ENCODE measurements at places on chromosomes 3 and 15.

DNA sequence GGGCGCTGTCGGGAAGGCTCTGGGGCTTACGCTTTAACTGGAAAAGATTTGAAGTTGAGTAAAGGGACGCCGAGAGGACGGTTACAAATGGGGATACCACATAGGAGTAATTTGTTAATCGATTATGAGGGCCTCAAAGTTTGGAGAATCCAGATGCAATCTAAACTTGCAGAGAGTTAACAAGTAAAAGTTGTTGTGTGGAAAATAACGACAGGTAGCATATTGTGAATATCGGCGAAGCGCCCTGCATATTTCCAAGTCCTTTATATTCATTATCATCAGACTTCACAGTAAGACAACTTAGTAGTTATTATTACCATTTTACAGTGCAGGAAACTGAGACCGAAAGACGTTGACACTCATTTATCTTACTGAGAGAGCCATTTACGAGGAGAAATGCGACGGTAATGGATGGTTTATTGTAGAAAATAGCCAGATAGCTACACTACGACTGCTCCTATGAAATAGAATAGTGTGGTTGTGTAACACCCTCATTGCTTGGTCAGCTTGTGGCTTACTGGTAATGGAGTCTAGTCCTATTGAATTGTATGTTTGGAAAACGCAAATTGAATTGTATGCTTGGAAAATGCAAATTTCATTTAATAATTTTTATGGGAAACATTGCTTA, 700 bp downstream of the MKRN2 start:
- no peak for DNase-seq

GRCh38 chr3:195867631-195868335, 40.6 kb downstream of the TNK2 start:
- no peak for DNase-seq

DNA sequence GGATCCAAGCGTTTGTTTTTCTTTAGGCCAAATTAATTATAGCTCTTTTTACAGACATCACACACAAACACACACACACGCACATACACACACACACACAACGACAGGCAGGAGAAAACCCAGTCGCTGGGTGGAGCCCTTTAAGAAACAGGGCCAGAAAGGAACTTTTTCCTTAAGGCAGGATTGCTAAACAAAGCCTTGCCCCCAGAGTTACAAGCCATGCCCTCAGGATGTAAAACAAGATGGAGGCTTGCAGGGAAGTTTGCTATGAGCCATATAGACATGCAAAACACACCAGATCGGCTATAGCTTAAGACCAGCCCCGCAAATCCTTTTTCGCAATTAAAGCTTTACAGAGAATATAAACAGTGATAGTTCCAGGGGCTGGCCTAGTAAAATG, 16.3 kb upstream of the IQCF2 start:
- DNase-seq: no peak

DNA sequence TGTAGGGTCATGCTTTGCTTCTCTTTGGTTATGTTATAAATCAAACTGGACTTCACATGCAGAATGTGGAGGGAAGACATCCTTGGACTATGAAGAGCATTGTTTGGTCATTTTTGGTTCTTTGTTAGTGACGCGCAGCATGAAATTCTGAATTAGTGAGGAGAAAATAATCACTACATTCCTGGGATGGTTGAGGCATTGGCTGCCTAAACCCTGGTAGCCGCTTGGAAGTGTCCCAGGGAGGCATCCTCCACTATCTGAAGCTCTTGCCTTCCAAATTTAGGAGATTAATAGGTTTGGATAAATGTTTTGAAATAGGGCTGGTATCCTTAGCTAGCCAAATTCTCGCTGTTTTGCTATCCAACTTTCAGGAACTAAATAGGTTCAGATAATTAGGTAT, 96.2 kb downstream of the CLSTN2 start:
- DNase-seq: no peak

DNA sequence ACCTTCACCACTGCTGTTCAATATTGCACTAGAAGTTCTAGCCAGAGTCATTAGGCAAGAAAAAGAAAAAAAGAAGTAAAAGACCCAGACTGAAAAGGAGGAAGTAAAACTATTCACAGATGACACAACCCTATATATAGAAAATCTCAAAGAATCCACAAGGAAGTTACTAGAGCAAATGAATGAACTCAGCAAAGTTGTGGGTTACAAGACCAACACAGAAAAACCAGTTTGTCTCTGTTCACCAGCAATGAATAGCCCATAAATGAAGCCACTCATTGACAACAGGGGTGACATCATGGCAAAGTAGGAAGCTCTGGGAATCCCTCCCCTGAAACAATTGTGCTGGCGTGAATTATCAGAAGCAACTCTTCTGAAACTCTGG, 4.6 kb downstream of the CFAP100 start:
- DNase-seq: no peak

DNA sequence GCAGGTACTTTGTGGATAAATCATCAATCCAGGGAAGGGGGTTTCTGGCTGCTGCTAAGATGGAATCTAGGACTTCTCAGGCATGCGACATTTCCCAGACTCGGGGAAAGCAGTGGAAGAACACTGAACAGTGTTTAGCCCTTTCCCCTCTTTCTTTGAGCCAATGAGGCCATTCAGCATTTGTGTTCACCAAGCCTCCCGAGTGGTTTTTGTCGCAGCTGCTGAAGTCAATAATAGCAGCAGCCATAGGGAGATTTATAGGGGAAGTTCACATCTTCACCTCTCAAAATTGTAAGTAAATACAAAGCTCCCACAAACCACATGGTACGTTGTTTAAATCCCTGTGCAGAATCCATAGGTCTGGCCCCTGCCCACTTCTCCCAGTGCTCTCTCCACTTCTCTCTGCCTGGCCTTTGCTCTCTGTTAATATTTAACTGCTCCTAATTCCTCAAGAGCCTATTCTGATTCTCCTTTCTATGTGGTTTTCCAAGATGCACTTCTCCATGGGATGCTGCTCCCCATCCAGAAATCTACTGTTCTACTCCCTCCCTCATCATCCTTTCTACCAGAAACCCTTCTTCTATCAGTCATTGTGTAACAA, 230.7 kb downstream of the SHQ1 start:
- no peak for DNase-seq

DNA sequence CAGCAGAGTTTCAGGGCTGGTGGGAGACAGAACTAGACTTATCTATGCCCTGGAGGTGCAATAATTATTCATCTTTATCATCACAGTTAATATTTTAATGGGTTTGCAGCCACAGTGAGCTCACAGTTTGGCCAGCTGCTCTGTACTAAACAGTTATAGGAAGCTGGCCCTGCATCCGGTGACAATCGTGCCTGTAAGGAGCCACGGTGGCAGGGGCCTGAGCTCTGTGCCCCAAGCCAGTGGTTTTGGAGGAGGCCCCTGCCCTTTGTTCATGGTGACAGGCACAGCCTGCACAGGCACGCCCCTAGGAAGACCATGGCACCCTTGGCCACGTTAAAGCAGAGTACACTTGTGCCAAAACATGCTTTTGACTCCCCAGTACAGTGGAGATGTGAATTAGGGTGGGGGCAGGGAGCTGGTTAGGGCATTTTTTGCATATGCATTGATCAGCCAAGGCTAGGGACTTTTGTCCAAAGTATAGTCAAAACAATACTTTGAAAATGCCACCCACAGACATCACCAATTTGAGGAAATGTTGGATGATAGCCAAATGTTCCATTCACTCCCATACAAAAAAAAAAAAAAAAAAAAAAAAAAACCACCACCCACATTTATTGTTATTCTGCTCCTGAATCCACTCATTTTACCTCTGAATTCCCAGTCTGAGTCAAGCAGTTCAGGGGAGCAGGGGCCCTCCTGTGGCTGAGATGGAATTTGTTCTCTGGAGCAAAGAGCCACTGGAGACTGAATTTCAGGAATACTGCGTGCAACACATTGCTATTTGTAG, 3.4 kb upstream of the RFTN1 start:
- DNase-seq: no peak

GRCh38 chr15:42275780-42276391, 2.7 kb upstream of the TMEM87A start:
- no peak for DNase-seq
